Activated T-helper 17 cell treated with anti-CD3 and anti-CD28 coated beads, Interleukin-2, amount 50 U/mL, for 72 hours (primary cell): ENCODE measurements at places on chromosomes 7 and 10. TPM values are rescaled to one million over a fixed set of nuclear protein-coding genes. Genes with fewer than 3 reads are reported as not detected.
A peak's percentile ranks its signal among the peaks of the same experiment; 100 is the strongest.

- ATAC-seq = no peak
Observed at GRCh38 chr10:129712000-129712399, 245.0 kb downstream of the MGMT start.

DNA sequence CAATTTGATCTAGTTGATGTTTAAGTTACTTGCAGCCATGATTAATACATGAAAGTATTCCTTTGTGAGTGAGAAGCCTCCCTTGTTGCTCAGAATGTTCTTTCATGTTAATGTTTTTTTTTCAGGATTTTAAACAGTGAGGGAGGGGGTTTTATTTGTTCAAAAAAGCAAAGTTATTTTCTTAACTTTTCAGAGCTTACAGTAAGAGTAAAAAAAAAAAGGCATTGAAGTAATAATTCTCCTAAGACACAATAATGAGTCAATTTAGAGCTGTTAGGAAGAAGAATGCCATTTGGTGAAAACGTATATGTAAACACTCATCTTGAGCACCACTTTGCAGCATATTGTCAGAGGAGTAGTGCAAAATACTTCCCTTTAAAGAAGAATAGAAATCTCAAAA, 105.8 kb downstream of the SEMA3A start:
- ATAC-seq = no peak

- ATAC-seq = no peak
Observed at GRCh38 chr7:26698194-26698593, 166.2 kb downstream of the SKAP2 start.

DNA sequence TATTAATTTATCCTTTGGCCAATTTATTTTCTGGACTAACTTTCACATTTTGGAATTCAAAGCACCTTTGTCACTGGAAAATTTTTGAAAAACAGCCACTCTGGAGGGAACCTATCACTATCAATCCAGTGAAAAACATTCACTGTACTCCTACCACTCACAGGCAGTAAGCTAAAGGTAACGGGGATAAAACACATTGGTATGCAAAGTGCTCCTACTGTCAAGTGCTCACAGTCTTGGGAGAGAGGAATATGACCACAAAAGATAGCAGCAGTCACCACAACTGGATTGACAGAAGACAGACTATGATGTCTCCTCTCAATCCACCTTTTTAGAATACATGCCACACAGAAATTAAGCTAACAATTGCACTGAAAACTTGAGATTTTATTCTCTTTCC, 13.3 kb downstream of the GSAP start:
- ATAC-seq = no peak

DNA sequence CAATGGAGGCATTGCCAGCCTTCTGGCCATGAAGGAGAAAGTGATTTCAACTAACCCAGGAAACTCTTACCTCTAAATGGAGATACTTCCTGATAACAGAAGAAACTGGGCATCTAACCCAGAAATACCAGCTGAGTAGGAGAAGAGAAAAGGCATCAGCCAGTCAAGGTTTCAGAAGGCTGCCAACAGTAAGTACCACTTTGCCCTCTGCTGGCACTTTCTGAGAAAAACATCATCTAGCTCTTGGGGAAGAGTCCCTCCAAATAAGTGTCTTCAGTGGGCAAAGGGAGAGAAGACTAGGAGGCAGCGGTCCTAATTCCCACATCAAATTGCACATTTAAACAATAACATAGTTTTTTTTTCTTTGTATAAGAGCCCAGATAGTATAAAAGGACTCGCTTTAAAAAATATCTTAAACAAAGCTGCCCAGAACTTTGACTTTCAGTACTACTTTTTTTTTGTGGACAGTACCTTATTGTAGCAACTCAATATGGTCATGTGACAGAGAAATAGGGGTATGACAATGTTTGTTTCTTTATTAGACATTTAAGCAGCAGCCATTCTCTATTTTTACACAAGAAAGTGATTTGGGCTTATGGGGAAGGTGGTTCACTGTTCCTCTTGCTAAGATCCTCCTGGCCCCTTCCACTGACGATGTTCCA, 157.3 kb downstream of the CTTNBP2 start:
- no peak for ATAC-seq

DNA sequence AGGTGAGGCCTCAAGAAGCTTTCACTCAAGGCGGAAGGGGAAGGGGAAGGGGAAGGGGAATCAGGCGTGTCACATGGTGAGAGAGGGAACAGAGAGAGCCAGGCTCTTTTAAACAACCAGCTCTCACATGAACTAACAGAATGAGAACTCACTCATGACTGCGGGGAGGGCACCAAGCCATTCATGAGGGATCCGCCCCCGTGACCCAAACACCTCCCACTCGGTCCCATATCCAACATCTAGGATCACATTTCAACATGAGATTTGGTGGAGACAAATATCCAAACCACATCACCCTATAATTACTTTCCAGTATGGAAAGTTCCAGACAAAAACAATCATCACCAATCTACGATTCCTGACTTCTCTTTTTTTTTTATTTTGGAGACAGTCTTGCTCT, 22.9 kb downstream of the HIP1 start:
- ATAC-seq = no peak

- no peak for ATAC-seq
Observed at GRCh38 chr7:55349121-55349520, 16.0 kb upstream of the LANCL2 start.

DNA sequence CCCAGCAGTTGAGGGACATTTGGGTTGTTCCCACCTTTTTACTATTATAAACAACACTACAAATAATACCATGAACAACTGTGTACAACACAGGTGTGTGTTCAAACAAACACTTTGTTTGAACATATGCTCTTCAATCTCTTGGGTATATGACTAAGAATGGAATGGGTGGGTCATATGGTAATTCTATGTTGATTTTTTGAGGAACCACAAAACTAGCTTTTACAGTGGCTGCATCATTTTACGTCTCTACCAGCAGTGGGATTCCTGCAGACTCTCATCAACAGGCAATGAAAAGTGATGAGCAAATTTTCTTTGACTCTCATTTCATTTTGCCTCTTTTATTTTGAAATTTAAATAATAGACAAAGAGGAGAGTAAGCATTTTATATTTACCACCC, 116.9 kb upstream of the KLF14 start:
- peak; percentile 26 for ATAC-seq

- no peak for ATAC-seq
Observed at GRCh38 chr10:62374862-62375710, 917 bp downstream of the ZNF365 start.

- no peak for ATAC-seq
Observed at GRCh38 chr7:84399661-84400060, 205.1 kb upstream of the SEMA3A start.

GRCh38 chr7:22238354-22239311, 118.3 kb downstream of the RAPGEF5 start:
- no peak for ATAC-seq

- ATAC-seq = no peak
Observed at GRCh38 chr7:137967143-137968018, 34.5 kb downstream of the CREB3L2 start.

The MSMB gene
- not detected for total RNA-seq

GRCh38 chr7:126856691-126857291, 395.9 kb downstream of the GRM8 start:
- ATAC-seq = no peak

The AOC1 gene
- not detected for total RNA-seq

DNA sequence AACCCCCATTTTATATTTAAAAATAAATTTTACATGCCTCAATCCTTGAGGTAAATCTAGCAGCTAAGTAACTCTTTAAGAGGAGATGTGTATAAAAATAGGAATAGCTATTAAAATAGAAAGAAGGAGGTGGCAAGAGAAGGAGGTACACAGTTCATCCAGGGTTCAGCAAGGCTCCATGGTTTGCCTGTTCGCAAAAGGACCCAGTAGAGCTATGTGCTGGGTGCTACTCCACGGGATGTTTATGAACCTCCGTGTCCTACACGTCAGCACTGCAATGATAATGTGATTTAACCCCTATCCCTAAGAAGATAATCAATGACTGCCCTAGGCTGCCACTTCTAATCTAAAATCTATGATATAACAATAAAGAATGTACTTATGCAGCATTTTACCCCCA, 926 bp upstream of the DENND11 start:
- no peak for ATAC-seq

DNA sequence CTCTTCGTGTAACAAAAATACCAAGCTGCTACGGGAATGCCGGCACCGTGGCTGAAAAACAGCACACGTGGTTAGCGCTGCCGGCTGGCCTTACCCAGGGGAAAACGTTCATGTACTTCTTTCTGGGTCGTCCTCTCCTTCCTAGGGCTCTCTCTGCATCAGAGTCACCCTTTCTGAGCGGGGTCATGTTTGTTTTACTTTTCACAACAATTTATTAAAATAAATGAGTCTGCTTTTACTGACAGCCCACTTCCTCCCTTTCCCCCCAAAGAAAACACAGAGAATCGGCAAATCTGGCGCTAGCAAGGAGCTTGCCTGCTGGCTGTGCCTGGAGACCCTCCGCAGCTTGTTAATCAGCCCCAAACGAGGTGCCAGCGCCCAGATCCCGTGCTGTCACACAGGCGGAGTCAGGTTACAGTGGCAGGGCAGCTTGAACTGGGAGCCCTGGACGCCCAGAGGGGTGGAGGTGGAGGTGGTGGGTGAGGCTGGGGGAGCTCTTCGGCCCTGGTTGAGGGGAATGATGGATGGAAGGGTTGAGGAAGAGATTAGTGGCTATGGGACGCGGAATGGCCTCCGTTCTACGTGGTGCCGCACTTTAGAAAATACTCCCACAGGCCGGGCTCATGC, 162.2 kb upstream of the TNS3 start:
- ATAC-seq = no peak
